ENCODE measurements at places on chromosomes 4 and X.

GRCh38 chr4:183906739-183907651 lies 1.9 kb downstream of the STOX2 start:
- peak; percentile 52 for DNase-seq

DNA sequence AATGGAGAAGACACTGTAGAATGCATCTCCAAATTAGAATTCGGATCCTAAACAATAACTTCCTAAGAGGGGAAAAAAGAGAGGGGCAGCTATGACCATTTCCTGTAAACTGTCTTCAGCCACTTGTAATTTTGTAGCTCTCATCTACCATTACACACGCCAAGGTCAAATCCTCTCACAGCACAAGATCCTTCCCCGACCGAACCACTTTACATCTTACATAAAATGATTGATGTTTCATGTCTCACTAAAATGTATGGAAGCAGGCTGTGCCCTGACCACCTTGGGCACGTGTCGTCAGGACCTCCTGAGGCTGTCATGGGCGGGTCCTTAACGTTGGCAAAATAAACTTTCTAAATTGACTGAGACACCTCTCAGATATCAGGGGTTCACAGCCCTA lies 24.1 kb upstream of the PBDC1 start:
- peak; percentile 23 for DNase-seq

GRCh38 chr4:109134268-109134667 lies 168.2 kb downstream of the COL25A1 start:
- DNase-seq, result no peak

DNA sequence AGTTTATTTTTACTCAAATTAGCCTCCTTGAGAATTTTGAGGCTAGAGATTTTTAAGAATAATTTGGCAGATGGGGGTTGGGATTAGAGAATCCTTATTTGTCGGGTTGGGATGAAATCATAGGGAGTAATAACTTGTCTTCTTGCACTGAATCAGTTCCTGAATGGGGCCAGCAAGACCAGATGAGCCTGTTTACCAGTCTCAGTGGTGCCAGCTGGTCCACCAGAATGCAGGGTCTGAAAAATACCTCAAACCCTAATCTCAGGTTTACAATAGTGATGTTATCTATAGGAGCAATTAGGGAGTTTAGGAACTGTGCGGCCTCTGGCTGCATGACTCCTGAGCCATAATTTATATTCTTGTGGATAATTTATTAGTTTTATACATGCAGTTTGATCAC lies 705.9 kb upstream of the AGA start:
- DNase-seq, result no peak

DNA sequence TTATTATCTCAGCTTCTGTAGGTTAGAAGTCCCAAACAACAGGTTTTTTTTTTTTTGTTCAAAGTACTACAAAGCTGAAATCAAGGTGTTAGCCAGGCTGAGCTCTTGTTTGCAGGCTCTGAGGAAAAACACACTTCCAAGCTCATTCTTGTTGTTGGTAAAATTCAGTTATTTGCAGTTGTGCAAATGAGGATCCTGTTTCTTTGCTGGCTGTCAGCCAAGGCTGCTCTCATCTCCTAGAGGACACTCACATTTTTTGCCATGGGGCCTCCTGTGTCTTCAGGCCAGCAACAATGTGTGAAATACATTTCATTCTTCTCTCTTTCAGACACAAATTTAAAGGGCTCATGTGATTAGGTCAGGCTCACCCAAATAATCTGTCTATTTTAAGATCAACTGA lies 60.3 kb upstream of the HSD17B10 start:
- peak; percentile 31 for DNase-seq

Measured in COR-L47 (cell line).